ENCODE measurements at places on chromosomes 12 and 14.

DNA sequence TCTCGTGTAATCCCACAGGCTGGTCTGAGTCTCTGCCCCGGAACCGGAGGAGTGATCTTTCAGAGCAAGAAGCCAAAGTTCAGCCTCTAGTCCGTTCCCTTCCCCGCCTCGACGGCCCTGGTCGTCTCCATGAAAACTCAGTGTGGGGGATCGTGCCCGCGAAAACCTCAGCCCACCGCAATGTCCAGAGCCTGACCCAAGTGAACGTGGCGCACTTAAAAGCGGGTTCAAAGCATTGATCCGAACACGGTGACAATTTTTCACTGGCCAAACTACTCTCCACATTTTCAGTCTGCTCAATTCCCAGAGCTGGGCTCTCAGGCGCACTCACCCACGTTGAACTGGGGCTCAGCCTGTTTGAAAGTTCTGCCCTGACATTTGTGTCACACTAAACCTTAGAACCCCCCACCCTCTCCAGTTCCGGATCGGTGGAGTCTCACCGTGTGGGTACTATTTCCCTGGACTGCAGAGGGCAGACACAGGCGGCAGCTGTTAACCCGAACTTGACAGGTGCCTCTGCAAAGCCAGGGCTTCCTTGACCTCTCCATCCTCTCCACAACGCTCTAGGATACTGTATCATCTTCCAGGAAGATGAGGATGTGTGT is 886 bp upstream of the PRICKLE1 start:
- H3K27ac ChIP-seq = no peak overlapping the region
- H3K4me1 ChIP-seq = peaks cover 12% of the 10 kb centered on the region
- peaks cover 53% of the 10 kb centered on the region for H3K27me3 ChIP-seq

GRCh38 chr14:88340357-88340756 is 17.3 kb upstream of the KCNK10 start:
- H3K27ac ChIP-seq = no peak overlapping the region
- no peak for DNase-seq
- H3K4me1 ChIP-seq = no peaks in the 10 kb centered on the region
- no peaks in the 10 kb centered on the region for H3K36me3 ChIP-seq

GRCh38 chr14:106094654-106095189 is 568.3 kb downstream of the TMEM121 start:
- no peak overlapping the region for H3K27ac ChIP-seq
- no peak overlapping the region for H3K4me3 ChIP-seq
- no peaks in the 10 kb centered on the region for H3K27me3 ChIP-seq
- DNase-seq = no peak
- H3K36me3 ChIP-seq = no peaks in the 10 kb centered on the region

GRCh38 chr12:131347732-131348131 is 363.2 kb upstream of the SFSWAP start:
- DNase-seq = no peak
- peaks cover 22% of the 10 kb centered on the region for H3K4me1 ChIP-seq
- no peak overlapping the region for H3K27ac ChIP-seq

Data from GM23338 (cell line).